ENCODE measurements at places on chromosomes 2 and 18.

DNA sequence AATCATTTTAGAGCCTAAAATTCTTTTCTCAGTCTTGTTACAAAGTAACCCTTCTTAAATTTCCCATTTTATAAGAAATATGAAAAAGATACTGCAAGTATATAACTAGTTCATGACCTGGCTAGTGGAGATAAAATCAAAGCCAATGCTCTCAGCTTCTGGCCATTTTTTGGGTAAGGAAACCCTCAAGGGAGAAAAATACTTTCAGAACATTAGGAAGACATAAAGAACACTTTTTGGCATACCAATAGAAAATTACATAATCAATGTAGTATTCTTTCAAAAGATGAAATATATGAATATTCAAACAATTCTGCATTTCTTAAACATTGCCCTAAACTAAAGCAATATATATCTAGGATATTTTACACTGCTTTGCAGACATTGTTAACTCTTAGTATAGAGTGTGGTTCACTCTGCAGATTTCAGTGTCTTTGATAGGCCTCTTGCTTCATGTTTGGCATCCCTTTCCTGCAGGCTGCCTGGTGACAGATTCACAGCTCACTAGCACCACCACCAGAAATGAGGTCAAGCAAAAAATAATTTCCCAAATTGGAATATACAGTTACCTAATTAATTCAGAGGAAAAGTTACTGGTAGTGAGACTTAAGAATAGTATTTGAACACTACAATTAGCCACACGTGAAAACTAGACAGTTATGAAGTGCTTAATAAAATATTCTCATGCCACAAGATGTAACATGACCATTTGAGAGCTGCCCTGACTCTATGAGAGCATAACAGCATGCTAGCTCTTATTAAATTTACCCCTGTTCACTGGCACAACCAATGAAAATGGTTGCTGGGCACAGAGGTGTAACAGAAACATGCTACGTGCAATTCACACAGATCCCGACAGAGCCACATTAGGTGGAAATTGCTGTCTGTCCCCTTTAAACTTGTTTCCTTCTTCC, 36.0 kb downstream of the PAIP2B start:
- no peak for DNase-seq

DNA sequence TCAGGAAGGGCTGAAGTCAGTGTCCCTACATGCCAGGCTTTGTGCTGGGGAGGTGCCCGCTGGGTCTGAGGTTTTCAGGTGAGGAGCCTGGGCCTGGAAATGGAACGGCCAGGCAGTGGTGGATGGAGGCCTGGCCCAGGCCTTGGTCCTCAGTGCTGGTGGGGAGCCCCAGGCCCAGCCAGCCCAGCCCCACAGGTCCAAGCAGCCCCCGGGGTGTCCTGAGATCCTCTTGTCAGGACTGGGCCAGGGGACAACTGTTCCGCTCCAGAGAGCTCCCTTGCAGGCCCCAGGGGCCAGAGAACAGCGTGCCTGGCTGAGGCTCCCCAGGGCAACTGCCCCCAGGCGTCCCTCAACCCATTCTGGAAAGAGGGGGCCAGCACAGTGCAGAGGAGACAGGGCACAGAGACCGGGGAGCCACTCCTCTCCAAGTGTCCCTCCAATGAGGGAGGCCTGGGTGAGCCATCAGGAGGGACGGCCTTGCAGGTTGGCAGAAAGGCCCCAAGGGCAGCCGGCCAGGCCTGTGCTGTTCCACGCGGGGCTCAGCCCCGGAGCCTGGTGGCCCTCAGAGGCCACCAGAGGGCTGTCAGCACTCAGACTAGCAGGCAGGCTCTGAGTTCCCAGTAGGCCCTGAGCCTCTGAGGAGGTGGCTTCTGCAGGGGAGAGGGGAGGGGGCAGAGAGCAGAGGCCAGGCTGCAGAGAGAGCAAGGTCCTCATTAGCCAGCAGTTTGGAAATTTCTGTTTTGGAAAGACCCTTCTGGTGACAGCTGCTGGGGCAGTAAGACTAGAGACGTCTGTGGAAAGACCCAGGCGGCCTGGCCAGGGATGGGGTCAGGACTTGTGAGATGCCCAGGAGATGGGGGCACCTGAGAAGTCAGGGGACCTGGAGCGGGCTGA, 29.4 kb upstream of the SNED1 start:
- DNase-seq = no peak

DNA sequence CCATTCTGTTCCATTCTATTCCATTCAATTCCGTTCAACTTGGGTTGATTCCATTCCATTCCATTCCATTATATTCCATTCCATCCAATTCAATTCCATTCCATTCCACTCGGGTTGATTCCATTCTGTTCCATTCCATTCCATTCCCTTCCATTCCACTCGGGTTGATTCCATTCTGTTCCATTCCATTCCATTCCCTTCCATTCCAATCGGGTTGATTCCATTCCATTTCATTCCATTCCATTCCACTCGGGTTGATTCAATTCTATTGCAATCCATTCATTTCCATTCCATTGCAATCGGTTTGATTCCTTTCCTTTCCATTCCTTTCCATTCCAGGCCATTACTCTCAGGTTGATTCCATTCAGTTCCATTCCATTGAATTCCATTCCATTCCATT, 1138.4 kb downstream of the RPIA start:
- DNase-seq = no peak

DNA sequence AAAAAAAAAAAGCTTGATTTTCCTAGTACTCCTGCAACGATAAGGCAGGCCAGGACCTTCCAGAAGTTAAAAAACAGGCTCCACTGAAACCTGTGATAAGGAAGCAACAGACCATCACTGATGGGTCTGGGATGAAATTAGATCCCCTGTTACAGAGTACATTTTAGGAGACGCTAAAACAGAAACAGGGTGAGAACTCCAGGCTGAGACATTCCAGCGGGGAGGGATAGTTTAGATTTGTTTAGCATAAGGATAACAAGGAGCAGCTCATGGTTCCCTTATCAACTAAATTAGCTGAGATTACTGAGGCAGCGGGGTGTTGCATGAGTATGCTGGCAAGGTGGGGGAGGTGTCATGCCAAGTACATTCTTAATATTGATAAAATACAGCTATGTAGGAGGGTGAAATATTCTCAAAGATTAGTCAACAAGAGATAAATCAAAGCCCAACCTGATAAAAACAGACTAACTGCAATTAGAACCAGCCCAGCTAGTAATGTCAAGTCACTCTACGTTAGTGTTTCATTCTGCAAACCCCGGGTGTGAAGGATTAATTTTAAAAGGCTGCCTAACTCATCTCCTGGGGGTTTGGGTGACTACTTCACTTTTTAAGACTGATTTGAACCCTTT, 75.0 kb upstream of the BZW1 start:
- DNase-seq = no peak

DNA sequence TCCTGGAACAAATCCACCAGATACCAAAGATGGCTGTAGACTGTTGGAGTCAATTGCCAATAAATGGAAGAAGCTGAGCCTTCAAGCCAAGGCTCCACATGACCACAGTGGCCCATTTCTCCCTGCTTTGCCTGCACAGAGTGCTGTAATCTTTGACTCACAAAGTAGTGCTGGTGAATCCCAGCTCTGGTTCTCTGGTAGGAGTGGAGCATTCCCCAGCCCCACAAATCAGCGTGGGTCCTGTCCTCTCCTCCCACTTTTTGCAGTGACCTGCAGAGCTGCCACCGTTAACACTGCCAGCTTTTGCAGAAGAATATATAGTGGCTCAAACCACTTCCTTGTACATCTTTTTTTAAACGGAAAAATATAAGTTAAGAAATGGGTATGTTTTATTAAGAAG, 93.9 kb downstream of the MGAT5 start:
- no peak for DNase-seq

DNA sequence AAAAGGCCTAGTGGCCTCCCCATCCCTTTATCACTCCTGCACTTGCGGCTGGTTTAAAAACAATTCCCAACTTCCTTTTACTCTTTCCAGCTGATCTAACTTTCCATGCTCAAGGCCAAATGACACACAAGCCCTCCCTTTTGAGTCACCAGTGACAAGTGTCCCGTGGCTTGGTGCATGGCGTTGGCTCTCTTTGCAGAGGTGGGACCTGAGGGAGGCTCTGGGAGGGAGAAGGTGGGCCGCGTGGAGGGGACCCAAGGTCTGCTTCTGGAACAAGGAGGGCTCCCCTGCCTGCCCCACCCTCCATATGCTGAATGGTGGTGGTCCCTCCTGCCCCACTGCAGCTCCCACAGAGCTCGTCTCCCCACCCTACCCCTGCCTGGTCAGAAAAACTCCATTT, 30.8 kb upstream of the HPCAL1 start:
- no peak for DNase-seq

DNA sequence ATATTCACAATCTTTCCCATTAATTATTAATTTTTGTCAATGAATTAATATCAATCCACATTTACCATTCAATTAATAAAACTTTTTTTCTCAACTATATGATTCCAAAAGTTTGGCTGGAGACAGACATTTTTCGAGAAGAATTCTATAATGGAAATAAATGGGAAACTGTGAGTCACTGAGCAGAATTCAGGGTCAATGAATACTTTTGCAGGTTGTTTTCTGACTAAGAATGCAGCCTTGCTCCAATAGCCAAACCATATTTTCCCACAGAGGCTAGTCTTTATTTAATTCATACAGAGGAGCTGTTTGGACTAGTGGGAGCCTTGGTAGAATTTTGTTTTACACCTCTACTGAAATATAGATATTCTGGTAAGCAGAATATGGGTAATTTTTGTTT, 82.3 kb downstream of the ARHGAP28 start:
- DNase-seq = no peak

- no peak for DNase-seq
Measured at GRCh38 chr2:117330641-117331040, 483.9 kb upstream of the DDX18 start.

GRCh38 chr2:190659553-190659952, 10.7 kb downstream of the NAB1 start:
- no peak for DNase-seq

DNA sequence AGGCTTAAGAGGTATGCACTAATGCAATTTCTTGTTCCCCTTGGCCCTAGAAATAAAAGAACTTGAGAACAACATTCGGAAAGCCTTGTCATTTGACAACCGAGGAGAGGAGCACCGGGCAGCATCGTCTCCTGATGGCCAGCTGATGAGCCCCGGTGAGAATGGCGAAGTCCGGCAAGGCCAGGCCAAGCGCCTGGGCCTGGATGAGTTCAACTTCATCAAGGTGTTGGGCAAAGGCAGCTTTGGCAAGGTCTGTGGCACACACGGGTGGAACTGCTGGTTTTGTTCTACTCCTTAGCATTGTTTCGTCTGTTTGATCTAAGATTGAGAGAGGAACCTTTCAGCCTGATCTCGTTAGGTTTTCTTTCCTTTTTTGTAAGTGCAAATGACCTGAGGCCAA, 289.8 kb upstream of the EPAS1 start:
- no peak for DNase-seq

DNA sequence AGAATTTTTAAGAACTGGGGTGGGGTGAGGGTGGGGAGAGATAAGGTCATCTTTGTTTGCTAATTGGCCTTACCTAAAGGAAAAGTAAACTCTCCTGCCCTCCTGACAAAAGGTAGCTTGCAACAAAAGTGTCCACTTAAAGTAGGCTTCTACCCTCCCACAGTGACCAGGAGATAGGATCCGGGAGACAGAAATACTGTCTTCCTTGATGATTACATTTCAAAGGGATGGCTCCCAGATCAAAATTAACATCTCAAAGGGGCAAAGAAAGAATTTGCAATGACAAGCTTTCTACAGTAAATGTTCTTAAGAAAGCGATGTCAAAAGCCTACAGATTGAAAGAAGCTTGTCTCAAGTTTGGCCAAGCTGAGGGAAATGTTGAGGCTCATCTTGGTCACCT, 775.3 kb downstream of the CPS1 start:
- no peak for DNase-seq

DNA sequence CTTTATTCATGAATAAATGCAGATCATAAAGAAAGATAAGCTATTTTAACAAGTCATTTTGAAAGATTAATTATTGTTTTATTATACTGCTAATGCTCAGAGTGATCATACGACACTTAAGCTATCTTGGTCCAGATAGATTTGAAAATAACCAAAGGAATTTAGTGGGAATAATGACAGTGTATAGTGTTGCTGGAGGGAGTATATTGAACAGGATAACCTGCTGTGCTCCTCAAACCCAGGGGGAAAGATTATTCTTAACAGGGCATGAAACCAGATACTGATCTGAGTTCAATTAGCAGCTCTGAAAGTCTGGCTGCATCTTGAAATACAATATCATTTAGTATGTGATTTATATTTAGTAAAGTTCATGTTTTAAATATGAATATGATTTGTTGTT, 216.3 kb upstream of the ITGA4 start:
- DNase-seq = no peak

GRCh38 chr2:69177785-69178636, 165.0 kb downstream of the ANTXR1 start:
- DNase-seq = no peak

DNA sequence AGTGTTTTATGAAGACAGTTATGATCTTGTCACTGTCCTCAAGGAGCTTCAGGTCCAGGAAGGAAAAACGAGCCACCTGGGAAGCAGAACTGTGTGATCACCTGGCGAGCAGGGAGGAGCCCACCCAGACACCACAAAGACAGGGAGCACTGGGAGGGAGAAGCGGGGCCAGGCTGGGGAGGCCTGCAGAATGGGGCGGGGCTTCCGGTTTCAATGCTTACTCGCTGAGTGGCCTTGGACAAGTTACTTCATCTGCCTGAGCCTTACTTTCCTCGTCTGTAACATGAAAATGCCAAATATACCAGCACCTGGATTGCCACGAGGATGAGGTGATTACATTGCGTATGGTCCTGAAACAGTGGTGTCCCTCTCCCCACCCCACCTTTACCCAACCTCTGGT, 227.5 kb downstream of the ANKRD30B start:
- no peak for DNase-seq

DNA sequence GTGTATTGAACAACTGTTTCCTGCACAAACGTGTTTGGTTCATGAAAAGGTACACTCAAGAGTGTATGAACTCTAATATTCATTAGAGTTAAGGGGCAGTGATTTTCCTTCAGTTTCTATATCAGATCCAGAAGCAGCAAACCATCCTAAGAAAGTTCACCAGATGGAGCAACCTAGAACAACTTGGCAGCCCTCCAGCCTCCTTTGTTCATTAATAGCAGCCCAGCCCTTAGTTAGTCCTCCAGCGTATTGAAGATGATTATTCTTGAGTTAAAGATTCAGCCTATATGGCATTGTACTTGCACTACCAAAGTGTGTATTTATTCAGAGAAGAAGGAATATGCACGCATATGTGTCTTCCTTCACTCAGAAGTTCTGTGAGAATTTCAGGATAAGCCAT, 365.5 kb downstream of the SETBP1 start:
- no peak for DNase-seq

GRCh38 chr2:192535956-192536921, 341.5 kb upstream of the TMEFF2 start:
- no peak for DNase-seq

Measured in stimulated activated CD8-positive, alpha-beta memory T cell treated with anti-CD3 and anti-CD28 coated beads, Interleukin-15, amount 100 ng/mL, for 4 hours (primary cell).